Hepatocyte (in vitro differentiated cells): ENCODE measurements at places on chromosomes 5 and 9. TPM values are rescaled to one million over a fixed set of nuclear protein-coding genes. Genes with fewer than 3 reads are reported as not detected.

EGFL7 gene
- 82.5 and 82.6 TPM in 2 replicates for polyA plus RNA-seq

PLPPR1 gene
- polyA plus RNA-seq: 0.27 and 1.5 TPM in 2 replicates

CTSV gene
- polyA plus RNA-seq: 98.8 and 102 TPM in 2 replicates

PHYHD1 gene
- 25.7 and 32.3 TPM in 2 replicates for polyA plus RNA-seq

FOXI1 gene
- not detected in 2 replicates for polyA plus RNA-seq

PKD2L2 gene
- 0.09 and 0.11 TPM in 2 replicates for polyA plus RNA-seq

CCNG1 gene
- 141 and 158 TPM in 2 replicates for polyA plus RNA-seq

CDX1 gene
- polyA plus RNA-seq: 43.3 and 46.9 TPM in 2 replicates

RNF20 gene
- polyA plus RNA-seq: 19.0 and 20.2 TPM in 2 replicates

ARAP3 gene
- 8.4 and 8.6 TPM in 2 replicates for polyA plus RNA-seq
